ENCODE measurements at places on chromosomes 1 and 21.
A peak's percentile ranks its signal among the peaks of the same experiment; 100 is the strongest.

- DNase-seq = no peak
Observed at GRCh38 chr1:240401731-240402130, 210.2 kb downstream of the GREM2 start.

DNA sequence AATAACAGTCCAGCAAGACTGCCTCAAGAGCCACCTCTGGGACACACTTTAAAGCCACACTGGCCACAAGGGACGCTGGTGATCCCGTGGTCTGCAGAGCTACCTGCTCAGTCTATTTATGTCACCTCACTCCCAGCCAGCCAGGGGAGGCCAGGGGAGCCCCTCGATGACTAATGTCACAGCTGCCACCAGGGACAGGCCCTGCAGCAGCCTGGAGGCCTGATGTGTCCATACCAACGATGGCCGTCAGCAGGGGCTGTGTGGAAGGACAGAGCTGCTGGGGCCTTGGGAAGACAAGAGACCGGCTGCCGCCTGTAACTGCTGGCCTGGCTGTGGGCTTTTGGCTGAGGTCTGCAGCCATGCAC, 71.0 kb downstream of the SIK1 start:
- DNase-seq = no peak

GRCh38 chr1:193799371-193799770, 613.0 kb upstream of the B3GALT2 start:
- DNase-seq = no peak

- DNase-seq = peak; percentile 22
Observed at GRCh38 chr1:233355841-233356704, 28.5 kb downstream of the MAP3K21 start.

DNA sequence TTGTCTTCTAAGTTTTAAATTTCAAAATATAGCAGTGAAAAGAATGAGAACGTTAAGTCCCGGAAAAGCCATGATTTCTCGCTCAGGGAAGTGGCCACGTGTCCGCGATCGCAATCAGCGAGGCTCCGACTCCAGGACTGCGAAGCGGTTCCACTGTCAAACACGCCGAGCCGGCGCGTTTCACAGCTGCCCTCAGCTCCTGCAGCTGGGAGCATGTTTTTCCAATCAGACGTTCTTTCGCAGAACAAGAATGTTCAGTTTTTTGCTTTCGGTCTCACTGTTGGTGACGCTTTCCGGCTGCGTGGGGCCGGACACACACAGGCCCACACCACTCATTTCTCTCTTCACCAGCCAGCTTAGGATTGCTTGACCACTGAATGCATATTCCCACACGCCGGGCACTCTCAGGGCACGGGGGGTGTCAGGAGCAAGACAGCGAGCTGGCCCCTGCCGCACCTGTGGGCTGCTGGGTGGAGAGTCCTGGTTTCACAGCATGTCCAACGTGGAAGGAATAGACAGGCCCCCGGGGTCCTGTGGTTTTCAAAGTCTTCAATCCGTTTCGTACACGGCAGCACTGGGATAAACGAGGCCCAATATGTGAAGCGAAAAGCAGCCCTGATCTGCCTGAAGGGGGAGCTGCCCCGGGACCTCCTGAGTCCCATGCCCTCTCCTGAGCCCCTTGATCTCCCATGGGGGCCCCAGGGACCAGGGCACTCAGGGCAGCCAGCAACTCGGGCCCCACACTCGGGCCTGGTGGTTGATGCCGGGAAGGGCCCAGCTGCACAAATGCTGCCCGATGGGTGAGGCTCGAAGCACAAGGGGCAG, 47.3 kb upstream of the COL18A1 start:
- no peak for DNase-seq

GRCh38 chr1:161013488-161014230, 7.3 kb downstream of the F11R start:
- DNase-seq = peak; percentile 74

DNA sequence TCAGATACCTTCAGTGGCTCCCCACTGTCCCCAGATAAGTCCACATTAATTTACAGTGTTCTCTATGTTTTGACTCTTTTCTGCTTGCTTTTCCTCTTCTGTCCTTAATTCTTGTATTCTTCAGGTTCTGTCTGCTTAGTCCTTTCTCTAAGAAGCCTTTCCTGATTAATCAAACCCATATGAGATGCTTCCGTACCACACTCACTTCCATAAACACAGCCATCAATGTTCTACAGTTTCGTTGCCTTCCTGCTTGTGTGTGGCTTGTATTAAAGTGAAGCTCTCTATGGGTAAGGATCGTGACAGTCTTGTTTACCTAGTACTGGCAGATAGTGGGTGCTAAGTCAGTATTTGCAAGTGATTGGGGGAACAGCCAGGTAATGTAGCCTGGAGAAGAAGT, 75.9 kb downstream of the PRDM2 start:
- no peak for DNase-seq

- DNase-seq = peak; percentile 39
Observed at GRCh38 chr1:26697978-26698849, 2.4 kb downstream of the ARID1A start.

DNA sequence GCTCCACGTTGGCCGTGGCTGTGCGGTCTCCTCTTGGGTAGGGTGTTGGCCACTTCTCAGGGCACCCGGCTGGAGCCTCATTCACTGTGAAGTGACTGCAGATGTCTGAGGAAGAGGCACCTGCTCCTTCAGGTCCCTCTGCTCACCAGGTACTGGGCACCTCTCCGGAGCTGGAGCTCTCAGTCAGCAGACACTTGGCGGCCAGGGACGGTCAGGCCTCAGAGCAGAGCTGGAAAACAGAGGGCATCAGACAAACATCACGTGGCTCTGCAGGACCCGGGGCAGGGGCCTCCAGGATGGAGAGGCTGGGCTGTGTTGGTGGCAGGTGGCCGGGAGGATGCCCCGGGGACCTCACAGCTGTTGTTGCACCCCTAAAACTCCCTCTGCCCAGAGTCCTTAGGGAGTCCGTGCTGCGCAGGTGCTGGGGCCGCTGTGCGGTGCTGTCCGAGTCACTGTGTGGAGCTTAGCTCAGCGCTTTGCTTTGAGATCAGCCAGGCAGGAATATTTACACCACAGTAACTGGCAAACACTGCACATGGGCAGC, 59.7 kb downstream of the SLX9 start:
- no peak for DNase-seq

DNA sequence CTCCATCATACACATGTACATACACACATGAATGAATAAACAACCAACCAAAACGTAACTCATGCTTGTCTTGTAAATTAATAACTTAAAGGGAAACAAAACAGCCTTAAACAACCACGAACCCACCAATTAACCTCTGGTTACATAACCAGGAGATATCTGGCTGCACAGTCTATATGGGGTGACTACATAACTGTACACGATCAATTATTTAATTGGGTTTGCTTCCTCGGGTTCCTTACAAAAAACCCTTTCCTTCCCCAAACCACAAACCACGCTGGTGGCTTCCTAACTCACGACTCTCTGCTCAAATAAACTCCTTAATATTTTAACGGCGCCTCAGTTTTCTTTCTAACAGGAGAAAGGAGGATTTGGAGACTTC, 744 bp downstream of the ZNF670 start:
- DNase-seq = no peak

GRCh38 chr1:67726224-67726623, 41.2 kb downstream of the GADD45A start:
- no peak for DNase-seq

- DNase-seq = no peak
Observed at GRCh38 chr1:198890214-198890930, 251.5 kb downstream of the PTPRC start.

DNA sequence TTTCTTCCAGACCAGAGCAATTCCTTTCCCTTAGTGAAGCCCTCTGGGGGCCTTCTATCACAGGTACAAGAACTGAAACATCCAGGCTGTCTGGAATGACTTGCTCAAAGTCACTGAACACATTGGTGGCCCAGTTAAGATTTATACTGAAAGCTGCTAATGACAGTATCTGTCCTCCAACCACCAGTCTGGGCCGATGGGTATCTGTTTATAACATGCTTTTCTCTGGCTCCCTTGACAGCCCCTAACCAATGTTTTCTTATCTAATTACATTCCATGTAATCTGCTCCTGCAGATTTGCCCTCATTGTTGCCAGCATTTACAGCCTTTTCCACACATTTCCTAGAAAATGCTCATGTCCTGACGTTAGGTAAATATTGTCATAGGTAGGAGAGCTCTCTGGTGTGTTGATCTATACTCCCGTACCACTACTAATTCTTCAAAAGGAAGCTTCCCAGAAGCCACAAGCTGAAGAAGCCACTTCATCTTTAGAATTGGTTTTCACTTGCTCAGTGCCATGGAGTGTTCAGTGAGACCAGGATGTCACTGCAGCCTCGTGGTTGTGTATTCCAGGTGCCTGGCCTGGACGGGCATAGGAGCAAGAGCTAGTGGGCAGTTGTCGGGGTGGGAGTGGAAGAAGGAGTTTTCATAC, 163.9 kb downstream of the TSEN15 start:
- DNase-seq = no peak

DNA sequence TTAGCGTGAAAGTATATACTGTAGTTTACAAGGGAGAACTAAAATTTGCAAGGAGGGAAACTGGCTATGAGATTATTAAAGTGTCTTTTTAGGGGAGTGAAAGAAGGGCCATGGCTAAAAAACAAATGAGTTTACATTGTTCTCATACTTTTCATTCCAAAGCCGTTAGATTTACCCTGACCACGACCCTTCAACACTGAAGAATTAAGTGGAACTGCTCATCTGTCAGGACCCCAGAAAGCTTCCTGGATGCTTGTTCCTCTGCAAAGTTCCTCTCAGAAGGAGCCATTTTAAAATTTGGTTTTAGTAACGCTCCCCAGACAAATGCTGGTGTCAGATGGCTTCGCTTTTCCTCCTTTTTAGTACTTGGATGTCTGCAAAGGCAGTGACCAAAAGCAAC, 82.7 kb upstream of the ZBTB18 start:
- DNase-seq = no peak

DNA sequence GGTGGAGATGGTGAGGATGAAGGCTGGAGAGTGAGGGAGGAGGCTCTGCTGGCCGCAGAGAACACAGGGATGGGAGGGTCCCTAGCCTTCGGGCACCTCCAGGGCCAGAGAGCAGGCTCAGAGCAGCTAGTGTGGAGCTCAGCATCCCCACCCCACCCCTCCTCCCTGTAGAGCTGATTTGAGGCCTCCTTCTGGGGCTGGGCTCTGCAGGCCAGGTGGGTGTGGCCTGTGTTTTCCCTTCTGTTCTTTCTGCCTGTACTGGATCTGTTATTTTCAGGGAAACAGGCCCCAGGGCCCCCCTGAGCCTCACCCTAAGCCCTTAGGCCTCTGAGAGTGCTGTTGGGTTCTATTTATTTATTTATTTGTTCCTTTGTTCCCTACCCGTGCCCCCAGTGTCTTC, 44.8 kb downstream of the TMCC2 start:
- no peak for DNase-seq

GRCh38 chr1:170303034-170303433, 157.3 kb downstream of the NTMT2 start:
- no peak for DNase-seq

GRCh38 chr1:27968692-27969091, 8.9 kb downstream of the XKR8 start:
- no peak for DNase-seq

GRCh38 chr1:187763976-187764375, 935.2 kb downstream of the PLA2G4A start:
- no peak for DNase-seq

DNA sequence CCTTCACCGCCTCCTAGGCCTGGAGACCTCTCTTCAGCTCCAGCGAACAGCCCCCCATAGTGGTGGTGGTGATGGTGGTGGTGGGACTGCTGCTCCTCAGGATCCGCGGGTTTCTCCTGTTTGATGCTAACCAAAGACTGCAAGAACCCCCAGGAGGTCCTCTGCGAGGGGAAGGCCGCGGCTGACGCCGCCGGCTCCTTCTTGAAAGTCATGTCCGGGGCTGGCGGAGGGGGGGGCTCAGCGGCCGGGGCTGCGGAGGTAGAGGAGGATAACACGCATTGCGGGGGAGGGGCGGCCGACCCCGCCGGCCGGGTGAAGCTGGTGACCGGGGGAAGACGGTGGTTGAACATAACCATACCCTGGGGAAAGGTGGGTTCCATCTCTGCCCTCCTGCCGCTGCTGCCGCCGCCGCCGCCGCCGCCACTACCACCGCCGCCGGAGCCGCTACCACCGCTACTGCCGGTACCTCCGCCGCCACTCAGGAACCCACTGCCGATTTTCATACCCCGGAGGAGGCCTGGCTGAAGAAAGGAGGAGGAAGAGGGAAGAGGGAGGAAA, 554 bp downstream of the ZNF281 start:
- DNase-seq = peak; percentile 55

GRCh38 chr1:58104960-58105359, 441.6 kb downstream of the OMA1 start:
- no peak for DNase-seq

- DNase-seq = no peak
Observed at GRCh38 chr1:28934676-28935075, 20.3 kb downstream of the EPB41 start.

DNA sequence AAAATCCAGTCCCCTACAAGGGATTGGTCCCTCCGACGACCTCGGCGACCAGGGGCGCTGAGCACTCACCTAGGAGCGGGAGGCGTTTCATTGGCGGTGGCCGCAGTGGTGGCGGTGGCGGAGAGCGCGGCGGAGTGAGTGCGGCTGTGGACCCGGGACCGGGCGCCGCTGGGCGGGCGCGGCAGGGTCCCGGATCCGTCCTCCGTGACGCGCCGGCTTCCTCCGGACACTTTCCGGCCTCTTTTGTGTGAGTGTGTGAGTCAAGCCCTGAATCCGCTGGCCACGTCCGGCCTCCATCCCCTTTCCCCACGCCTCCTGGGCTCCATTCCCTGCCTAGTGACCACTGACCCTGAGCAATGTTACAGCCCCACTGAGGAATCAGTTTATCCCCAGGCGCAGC, at the start of gene ADGRL4:
Gene ADGRL4, minus strand, starts transcription at position 167 of the 400 bp plus-strand sequence. Its CDS starts 76 bp downstream, at position 91.
- no peak for DNase-seq

- no peak for DNase-seq
Observed at GRCh38 chr21:16420031-16420724, 690.4 kb downstream of the USP25 start.

DNA sequence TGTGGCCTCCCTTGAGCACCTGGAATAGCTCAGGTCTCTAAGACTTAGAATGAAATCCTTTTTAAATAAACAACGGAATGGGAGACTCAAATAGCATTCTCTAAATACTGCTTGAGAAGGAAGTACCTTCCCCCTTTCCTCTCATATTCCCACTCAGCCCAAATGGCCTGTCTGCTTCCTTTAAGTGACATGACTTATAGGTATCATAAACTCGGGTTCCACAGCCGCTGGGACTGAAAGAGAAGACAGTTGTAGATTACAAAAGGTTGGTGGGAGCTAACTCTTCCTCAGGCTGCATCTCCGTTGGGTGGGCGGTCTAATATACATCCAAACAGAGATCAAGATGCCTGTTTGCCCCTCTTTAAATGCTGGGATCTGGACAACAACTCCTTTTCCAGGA, 1.2 kb upstream of the HMCN1 start:
- no peak for DNase-seq

GRCh38 chr1:210758761-210759160, 375.2 kb downstream of the KCNH1 start:
- DNase-seq = no peak

GRCh38 chr1:207822602-207823451, 71.0 kb downstream of the CD46 start:
- DNase-seq = peak; percentile 61

GRCh38 chr1:162639718-162640117, 7.5 kb downstream of the DDR2 start:
- no peak for DNase-seq

GRCh38 chr1:161145832-161146231, 7.9 kb upstream of the UFC1 start:
- DNase-seq = no peak

All from stimulated activated CD4-positive, alpha-beta T cell treated with anti-CD3 and anti-CD28 coated beads, Interleukin-2, amount 100 ng/mL, for 24 hours (primary cell).